ENCODE measurements at places on chromosomes 5 and 9.

- no peak for DNase-seq
These were observed 352.7 kb downstream of the SPOCK1 start for GRCh38 chr5:137146402-137146890.

GRCh38 chr9:18543406-18544192 is 69.6 kb downstream of the ADAMTSL1 start:
- no peak for DNase-seq

DNA sequence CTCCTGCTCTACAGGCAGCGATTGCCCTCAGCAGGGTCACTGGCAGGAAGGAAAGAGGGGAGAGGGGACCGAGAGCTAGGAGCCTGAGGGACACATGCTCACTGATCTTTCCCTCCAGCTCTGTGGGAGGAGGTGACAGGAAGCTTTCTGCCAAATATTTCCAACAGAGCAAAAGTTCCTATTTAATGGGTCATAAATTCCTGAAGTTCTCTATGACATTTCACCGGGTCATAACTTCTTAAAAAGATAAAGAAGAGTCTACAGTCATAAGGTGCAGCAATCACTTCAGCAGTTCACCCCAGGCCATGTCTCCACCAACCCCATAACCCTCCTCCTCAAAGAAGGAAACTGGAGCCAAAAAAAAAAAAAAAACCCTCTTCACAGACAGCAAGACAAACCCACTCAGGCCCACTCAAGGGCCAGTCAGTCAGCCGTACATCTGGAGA is 481.1 kb downstream of the NR2F1-AS1 start:
- no peak for DNase-seq

GRCh38 chr5:144210655-144211054 is 40.0 kb downstream of the KCTD16 start:
- DNase-seq = no peak

GRCh38 chr5:42908086-42908485 is 96.4 kb upstream of the SELENOP start:
- no peak for DNase-seq

DNA sequence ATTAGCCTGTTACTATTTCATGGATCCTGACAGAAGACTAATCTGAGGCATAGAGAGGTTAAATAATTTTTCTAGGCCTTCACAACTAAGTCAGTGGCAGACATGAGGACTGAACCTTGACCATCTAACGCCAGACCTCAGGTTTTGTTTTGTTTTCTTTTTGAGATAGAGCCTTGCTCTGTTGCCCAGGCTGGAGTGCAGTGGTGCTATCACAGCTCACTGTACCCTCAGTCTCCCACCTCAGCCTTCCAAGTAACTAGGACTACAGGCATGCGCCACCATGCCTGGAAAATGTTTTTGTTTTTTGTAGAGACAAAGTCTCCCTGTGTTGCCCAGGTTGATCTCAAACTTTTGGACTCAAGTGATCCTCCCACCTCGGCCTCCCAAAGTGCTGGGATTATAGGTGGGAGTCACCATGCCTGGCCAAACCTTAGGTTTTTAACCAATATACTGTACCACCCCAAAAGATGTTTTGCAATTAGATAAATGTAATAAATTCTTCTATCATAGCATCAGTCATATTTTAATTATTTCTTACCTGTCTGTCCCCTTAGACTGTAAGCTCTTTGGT is 35.4 kb downstream of the ERCC6L2 start:
- DNase-seq = no peak

- DNase-seq = no peak
These were observed 972.8 kb downstream of the DTWD2 start for GRCh38 chr5:118015511-118015910.

DNA sequence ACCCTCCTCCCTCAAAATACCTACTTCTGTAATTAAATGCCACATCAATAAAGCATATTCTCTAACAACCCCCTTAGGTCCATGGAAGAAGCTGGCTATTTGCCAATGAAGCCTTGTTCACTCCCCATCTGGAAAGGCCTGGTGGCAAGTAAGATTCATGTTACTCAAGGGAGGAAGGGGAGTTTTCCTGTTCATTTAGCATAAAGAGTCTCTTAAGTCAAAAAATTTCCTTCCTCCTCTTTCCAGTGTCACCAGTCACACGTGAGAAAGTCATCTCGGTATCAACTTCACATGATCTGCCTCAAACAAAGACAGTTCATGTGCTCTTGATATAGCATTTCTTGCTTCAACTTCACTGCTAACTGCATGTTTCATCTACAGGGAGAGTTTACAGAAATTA is 32.7 kb upstream of the RIC1 start:
- no peak for DNase-seq

GRCh38 chr9:137500666-137501397 is 41.7 kb upstream of the NSMF start:
- DNase-seq = no peak

DNA sequence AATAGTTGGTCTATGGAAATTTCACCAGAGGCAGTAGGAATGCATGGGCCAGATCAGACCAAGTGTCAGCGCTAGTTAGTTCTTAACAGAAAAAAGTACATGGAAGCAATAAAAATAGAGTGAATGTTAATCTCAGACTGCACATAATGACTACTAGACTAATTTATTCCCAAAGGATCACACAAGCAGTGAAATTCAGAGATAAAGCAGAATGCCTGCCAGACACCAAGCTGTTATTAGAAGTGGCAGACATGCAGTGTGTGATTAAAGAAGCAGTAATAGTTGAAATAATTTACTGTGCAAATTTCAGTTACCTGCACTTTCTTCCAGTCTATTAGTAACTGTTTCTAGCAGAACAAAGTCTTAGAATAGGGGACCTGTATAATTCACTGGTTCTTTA is 1024.2 kb downstream of the CDH9 start:
- DNase-seq = no peak

DNA sequence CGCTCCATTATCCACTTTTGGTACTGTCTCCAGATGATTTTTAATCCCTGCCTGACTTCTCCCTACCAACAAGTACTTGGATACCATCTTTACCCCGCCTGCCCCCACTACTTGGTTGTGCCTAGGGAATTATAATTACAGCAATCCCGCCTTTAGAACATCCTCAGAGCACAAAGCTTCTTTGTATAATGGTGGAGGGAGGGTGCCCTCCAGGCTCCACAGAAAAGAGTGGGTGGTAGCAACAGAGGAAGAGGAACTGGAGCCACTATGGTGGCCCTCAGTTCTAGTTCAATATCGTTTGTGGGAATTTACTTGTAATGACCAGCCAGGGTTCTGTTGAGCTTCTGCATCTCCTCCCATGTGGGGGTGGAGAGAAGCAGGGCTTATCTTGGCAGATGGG is 79.0 kb upstream of the RNF38 start:
- DNase-seq = no peak

- DNase-seq = no peak
These were observed 51.2 kb downstream of the NIM1K start for GRCh38 chr5:43243270-43243669.

DNA sequence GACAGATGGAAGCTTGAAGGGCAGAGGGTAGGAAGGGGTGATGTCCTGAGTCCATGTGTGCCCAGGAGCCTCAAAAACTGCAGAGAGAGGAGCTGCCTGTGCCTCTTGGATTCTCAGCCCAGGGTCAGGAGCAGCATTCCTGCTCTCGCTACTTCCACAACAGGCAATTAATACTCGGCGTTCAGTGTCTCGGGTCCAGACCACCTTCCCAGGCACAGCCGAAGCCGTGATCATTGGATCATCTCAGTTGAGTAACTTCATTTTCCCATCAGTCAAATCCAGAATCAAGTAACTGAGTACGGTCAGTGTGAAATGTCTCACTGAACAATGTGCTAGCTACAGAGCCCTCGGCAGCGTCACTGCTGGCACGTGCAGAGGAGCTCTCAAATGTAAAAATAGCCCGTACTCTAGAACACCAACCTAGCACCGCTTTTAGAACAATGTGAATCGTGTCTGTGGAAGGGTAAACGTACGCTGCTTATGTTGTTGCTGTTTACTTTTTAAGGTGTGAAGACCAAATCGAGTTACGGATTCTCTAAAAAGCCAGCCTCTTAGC is 63.5 kb upstream of the IRX4 start:
- DNase-seq = no peak

DNA sequence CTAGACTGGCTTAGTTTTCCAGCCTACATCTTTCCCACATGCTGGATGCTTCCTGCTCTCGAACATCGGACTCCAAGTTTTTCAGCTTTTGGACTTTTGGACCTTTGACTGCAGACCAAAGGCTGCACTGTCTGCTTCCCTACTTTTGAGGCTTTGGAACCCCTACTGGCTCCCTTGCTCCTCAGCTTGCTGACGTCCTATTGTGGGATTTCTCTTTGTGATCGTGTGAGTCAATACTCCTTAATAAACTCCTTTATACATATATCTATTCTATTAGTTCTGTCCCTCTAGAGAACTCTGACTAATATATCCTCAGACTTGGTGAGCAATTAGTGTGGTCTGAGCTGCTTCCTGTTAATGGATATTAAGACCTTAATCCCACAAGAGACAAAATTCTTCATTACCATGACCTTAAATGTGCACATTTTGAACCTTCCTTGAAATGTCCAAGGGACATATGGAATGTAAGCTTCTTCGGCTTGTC is 752.9 kb downstream of the CDH18 start:
- DNase-seq = no peak
